ENCODE measurements at places on chromosomes 5 and 9.

GRCh38 chr5:133421394-133421793, 190.9 kb downstream of the FSTL4 start:
- DNase-seq: peak; percentile 29

DNA sequence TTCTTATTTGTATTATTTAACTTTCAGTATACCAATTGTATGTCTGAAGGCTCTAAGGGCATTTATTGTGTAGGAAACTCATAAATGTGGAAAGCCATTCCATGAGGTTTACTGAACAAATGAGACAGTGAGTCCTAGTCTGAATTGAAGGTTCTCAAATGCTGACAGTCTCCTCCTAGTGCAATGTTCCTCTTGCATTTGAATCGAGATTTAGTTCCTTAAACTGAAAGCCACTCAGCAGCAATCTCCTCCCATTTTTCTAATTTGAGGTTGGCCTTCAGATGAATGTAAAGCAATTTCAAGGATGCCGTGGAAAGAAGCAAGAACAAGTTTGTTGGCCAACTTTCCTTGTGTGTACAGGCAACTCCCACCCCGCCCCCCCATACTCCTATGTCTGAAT, 493.2 kb upstream of the KLF4 start:
- no peak for DNase-seq

- DNase-seq: no peak
Measured at GRCh38 chr5:155049569-155050383, 36.2 kb downstream of the KIF4B start.

- DNase-seq: no peak
Measured at GRCh38 chr5:138831703-138832102, 43.4 kb downstream of the LRRTM2 start.

GRCh38 chr9:127884427-127884911, 7.0 kb upstream of the AK1 start:
- DNase-seq: no peak

DNA sequence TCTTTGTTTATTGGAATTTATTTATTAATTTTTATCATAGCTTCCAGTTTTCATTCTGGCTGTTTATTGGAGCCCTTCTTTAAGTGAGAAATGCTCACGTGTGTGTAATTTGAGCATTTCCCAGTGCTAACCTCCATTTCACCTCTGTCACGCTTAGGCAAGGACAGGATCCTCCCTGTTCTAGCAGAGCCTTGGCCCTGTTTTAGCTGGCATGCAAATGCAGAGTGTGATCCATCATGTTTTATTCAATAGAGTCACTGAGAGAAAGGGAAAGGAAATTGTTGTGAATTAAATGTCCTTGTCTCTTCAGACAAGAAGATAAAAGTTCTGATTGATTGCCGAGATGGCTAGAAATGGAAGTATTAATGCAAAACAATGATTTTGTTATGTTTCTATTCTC, 137.3 kb upstream of the ACO1 start:
- no peak for DNase-seq

DNA sequence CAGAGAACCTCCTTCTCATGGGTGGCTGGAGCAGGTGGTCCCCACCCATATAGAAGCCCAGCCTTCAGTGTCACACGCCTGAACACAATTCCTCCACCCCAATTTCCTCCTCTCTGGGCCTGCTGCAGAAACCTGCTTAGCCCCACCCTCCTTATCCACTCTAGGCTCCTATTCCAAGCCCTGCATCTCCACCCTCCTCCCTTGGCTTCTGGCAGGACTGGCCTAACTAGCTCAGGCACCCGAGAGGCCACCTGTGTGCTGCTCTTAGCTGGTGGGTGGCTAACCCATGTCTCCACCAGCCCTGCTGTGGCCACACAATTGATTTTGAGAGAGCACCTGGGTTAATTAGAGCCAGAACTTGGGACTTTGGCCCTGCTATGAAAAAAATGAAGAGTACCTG, 77.3 kb upstream of the ATP10B start:
- DNase-seq: no peak

Data from stimulated activated CD8-positive, alpha-beta memory T cell treated with anti-CD3 and anti-CD28 coated beads, Interleukin-2, amount 100 ng/mL, for 48 hours (primary cell).